ENCODE measurements at places on chromosomes 1 and 21. TPM values are rescaled to one million over a fixed set of nuclear protein-coding genes. Genes with fewer than 3 reads are reported as not detected.

GRCh38 chr1:167439301-167439988, 78.9 kb downstream of the CD247 start:
- peak; percentile 64 for DNase-seq
- peaks cover 8% of the 10 kb centered on the region for H3K36me3 ChIP-seq
- H3K27ac ChIP-seq: no peak overlapping the region
- H3K4me1 ChIP-seq: peaks cover 19% of the 10 kb centered on the region
- H3K4me3 ChIP-seq: peak overlapping the region; percentile 65

- no peak overlapping the region for H3K27ac ChIP-seq
- H3K4me1 ChIP-seq: peaks cover 19% of the 10 kb centered on the region
- H3K4me3 ChIP-seq: no peak overlapping the region
- H3K36me3 ChIP-seq: peaks cover 3% of the 10 kb centered on the region
- peaks cover 19% of the 10 kb centered on the region for H3K27me3 ChIP-seq
- DNase-seq: no peak
These were observed 16.3 kb downstream of the CITED4 start for GRCh38 chr1:40845895-40846294.

- no peaks in the 10 kb centered on the region for H3K27me3 ChIP-seq
- no peak for DNase-seq
- no peaks in the 10 kb centered on the region for H3K4me1 ChIP-seq
- no peak overlapping the region for H3K4me3 ChIP-seq
These were observed 13.5 kb upstream of the SYNJ1 start for GRCh38 chr21:32741336-32741735.

DNA sequence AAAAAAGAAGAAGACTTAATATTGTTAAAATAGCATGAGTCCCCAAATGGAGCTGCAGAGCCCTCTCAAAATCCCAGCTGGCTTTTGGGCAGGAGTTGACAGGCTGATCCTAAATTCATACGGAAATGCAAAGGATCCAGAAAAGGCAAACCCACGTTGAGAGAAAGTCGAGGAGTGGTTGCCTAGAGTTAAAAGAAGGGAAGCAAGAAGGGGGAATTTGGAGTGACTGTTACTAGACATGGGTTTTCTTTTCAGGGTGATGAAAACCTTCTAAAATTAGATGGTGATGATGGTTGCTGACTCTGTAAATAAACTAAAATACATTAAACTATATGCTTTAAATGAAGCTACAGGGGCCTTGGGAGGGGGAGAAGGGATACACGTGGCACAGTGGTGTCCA, 1.6 kb downstream of the DNMT3L start:
- no peaks in the 10 kb centered on the region for H3K36me3 ChIP-seq
- DNase-seq: no peak
- no peak overlapping the region for H3K4me3 ChIP-seq

Gene LENEP
- total RNA-seq: 1.1 TPM
